Non-pigmented ciliary epithelial cell (primary cell): ENCODE measurements at places on chromosomes 2 and 18.

DNA sequence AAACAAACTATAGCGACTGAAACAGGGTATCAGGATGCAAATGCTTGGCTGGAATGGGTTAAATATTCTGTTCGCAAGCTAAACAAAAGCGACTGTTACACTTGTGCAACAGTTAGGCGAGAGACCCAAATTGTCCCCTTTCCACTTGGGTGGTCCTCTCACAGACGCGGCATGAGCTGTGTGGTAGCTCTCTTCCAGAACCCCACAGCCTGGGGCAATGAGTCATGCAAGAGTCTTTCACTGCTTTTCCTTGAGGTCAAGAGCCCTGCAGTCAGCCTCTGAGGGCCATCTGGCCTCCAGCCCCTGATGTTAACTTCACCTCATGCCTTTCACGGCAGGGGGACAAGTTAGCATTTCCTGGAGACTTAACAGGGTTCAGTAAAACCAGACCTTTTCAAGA, 25.7 kb downstream of the SULT1C4 start:
- DNase-seq: no peak

- DNase-seq: no peak
These were observed 50.0 kb upstream of the ZFP36L2 start for GRCh38 chr2:43276266-43276941.

DNA sequence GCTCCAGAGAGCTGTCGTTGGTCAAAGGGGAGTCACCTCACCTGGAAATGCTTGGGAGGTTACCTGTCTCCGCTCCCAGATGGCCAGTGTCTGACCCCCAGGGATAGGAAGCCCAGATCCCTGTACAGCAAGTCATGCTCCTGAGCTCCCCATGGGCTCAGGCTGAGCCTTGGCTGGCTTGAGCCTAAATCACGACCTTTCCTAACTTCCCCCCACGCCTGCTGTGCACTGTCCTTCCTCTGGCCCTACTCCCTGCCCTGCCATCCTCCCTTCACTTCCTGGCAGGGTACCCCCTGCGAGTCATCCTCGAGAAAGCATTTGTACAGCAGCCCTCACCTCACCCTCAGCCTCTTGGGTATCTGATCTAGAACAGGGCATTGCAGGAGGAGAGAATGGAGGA, 9.2 kb upstream of the HDAC4 start:
- no peak for DNase-seq

DNA sequence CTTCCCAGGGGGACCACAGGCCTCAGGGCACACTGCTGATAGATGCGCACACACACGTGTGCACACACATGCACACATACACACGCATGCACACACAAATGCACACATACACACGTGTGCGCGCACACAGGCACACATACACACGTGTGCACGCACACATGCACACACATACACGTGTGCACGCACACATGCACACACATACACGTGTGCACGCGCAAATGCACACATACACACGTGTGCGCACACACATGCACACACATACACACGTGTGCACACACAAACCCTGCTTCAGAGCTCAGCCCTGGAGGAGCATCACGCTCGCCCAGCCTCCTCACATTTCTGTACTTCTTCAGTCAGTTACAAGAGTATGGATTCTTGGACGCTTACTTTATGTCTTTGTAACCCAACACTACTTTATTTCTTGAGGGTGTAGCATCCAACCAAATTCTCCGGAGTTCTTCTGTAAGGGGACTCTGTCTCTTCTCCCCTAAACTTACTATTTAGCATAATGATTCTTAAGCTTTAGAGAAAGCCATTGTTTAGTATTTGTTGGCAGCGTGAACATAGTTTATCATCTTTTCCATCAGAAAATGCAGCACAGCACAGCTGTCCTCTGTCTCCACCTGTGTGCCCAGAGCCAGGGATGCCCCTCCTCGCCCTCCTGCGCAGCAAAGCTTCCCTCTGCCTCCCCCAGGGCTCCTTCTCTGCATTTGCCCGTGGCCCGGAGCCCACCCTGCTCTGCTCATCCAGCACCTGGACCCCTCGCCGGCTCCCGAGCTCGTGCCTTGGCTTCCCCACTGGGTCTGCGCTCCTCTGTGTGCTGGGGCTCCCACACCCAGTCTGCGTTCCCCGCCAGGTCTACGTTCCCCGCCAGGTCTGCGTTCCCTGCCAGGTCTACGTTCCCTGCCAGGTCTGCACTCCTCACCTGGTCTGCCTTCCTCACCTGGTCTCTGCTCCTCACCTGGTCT, 74.4 kb upstream of the CTDP1 start:
- no peak for DNase-seq

GRCh38 chr2:232139786-232140562, 178.5 kb downstream of the DIS3L2 start:
- no peak for DNase-seq

DNA sequence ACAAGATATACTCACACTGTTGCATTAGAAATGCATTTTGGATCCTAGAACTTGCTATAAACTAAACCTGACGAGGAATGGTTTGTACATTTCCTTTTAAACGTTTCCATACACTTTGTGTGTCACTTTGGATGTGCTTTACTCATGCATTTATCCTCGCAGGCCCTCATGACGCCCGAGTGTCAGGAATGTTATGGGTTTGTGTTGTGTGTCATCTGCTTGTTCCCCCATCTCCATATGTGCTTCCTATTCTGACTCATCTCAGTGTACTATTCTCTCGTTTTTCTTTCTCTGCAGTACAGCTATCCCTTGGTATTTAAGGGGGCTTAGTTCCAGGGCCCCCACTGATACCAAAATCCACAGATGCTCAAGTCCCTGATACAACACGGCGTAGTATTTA, 121.5 kb upstream of the RASGRP3 start:
- DNase-seq: peak; percentile 83

GRCh38 chr2:111116011-111116746, 4.5 kb upstream of the BCL2L11 start:
- no peak for DNase-seq
